ENCODE measurements at places on chromosomes 7 and 10.

GRCh38 chr10:91798649-91799611, 704 bp downstream of the TNKS2 start:
- DNase-seq, result peak; percentile 93

GRCh38 chr7:157989589-157989988, 598.0 kb downstream of the PTPRN2 start:
- no peak for DNase-seq

- DNase-seq, result no peak
Observed at GRCh38 chr10:106746868-106747267, 417.6 kb downstream of the SORCS1 start.

- DNase-seq, result no peak
Observed at GRCh38 chr7:95594185-95594584, 2.1 kb downstream of the PDK4 start.

DNA sequence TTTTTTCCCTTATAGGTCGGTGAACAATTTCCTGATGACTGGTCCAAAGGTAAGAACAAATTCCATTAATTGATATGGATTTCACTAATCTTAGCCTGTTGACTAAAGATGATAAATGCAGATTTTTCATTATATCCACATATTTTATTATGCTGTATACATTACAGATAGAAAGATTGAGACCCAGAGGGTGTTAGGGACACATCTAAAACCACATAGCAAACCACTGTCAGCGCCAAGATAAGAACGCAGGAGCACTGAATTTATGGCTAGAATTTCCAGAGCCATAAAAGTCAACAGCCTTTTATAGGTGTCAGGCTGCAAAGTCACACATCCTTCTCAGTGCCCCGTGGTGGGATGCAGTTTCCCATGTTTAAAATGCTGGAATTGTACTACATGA, 16.2 kb downstream of the WNT8B start:
- DNase-seq, result no peak

DNA sequence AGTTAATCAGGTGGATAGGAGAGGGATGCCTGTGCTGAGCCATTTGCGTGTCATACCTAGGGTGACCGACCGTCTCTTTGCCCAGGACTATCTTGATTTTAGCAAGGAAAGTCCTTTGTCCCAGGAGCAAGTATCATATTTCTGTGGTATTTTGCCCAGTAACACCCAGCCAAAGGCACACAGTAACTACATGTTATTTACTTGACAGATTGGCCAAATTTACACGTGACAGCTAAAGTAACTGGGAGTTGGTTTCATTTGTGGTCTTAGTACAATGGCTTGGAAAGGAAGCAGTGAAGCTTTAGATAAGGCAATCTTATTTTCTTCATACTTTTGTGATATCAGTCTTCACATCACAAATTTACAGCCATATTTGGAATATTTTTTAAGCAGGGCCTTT, 142.1 kb downstream of the JCAD start:
- peak; percentile 19 for DNase-seq

All from Kasumi-1 (cell line).